ENCODE measurements at places on chromosomes 2 and 18. TPM values are rescaled to one million over a fixed set of nuclear protein-coding genes. Genes with fewer than 3 reads are reported as not detected.

DNA sequence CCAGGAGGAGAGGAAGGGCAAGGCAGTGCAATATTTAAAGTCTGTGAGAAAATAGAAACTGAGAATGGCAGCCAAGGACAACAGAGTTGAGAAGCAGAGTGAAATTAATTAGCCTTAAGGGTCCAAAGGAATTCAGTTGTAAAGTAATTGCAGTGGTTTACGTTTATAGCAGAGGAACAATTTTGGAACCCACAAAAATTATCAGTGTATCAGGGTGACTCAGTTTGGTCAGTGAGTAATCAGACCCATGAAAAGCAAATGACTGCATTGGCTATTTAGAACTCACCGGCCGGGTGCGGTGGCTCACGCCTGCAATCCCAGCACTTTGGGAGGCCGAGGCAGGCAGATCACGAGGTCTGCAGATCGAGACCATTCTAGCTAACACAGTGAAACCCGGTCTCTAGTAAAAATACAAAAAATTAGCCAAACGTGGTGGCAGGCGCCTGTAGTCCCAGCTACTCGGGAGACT is 245.8 kb upstream of the SLC39A10 start:
- no peak for DNase-seq

The TUBB8B gene
- total RNA-seq: not detected

- DNase-seq: no peak
Observed at GRCh38 chr2:45406621-45407020, 204.4 kb downstream of the SRBD1 start.

- no peak for DNase-seq
Observed at GRCh38 chr2:165648801-165649200, 145.2 kb downstream of the GALNT3 start.

DNA sequence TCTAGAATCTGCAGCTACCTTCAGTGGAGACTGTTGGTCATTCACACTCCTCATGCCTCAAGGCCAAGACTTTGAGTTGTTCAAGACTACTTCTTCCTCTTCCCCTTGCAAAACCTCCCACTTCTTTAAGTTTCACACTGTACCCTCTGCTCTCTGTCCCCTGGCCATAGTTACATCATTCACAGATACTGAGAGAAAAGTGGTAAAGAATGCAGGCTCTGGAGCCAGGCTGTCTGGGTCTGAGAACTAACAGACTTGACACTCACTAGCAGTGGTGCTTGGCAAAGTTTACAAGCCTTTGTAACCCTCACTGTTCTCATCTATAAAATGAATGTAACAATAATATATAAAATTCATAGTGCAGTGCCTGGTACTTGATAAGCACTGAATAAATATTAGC is 61.8 kb downstream of the CDH20 start:
- DNase-seq: no peak

DNA sequence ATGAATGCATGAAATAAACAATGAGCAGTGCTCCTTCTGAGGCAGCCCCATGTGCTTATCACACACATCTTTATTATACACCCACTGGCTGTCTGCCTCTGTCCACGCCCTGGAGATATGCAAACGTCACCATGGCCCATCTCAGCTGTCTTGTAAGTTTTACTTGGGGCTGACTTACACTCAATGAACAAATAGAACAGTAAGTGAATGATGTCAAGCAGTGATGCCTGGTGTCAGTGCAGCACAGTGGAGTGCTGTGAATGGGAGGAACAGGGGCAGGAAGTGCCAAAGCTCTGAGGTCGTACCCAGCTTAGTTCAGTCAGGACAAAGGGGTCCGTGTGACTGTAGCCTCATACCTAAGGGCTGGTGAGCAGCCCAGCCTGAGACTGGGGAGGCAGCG is 659.5 kb upstream of the HS6ST1 start:
- DNase-seq: no peak

GRCh38 chr18:50194631-50195532 is at the start of gene MYO5B:
Gene MYO5B (minus strand): TSS chr18:50195147. CDS start chr18:50194793, 354 bp downstream.
- peak; percentile 17 for DNase-seq

- no peak for DNase-seq
Observed at GRCh38 chr2:199932312-199932855, 21.3 kb downstream of the C2orf69 start.

The NPHP1 gene
- total RNA-seq: 1.0 TPM

DNA sequence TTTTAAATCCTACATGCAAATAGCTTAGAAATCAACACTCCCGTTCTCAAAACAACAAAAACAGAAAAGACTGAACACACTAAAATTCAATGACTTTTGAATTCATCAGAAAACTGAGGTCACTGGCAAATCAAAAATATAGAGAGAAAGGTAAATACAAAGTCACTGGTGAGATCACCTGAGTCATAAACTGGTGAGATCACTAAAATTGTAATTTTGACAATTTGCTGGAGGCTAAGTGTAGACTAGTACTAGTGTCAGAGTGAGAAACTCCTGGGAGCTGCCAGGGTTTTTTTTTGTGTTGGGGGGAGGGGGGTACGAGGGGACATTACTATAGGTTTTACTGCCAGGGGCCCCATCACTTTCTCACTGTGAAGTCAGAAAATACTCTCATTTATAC is 1876.0 kb upstream of the CELF4 start:
- DNase-seq: no peak

The CCDC178 gene
- not detected for total RNA-seq

The SPATA3 gene
- total RNA-seq: not detected

The LYPD1 gene
- not detected for total RNA-seq

- DNase-seq: no peak
Observed at GRCh38 chr2:168602846-168603401, 146.9 kb downstream of the CERS6 start.

DNA sequence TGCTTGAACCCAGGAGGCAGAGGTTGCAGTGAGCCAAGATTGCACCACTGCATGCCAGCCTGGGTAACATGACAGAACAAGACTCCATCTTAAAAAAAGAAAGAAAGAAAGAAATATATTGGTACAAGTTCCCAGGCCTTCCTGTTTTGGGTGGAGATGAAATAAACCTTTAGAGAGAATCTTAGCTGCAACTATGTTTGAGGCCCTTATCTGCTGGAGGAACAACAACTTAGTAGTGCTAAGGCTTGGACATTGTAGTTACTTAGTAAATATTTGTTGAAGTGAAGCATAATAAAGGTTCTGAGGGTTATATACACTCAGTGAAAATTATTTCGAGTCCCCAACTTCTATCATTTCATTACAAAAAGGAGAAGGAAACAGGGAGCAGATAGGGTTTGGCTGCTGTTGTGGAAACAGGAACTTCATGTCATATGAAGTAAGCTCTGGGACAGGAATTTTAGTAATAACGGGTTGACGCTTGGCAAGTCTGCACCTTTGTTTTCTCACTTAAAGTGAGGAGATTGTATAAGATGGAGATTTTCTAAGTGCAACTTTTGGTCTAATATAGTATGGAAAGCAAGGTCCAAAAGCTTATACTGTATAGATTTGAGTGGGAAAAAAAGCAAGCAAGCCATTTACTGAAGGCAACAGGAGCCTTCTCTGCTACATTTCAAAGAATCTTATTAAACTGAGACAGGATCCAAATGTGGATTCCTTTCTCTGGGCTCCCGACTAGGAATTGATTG is 40.0 kb upstream of the AGPS start:
- DNase-seq: no peak

DNA sequence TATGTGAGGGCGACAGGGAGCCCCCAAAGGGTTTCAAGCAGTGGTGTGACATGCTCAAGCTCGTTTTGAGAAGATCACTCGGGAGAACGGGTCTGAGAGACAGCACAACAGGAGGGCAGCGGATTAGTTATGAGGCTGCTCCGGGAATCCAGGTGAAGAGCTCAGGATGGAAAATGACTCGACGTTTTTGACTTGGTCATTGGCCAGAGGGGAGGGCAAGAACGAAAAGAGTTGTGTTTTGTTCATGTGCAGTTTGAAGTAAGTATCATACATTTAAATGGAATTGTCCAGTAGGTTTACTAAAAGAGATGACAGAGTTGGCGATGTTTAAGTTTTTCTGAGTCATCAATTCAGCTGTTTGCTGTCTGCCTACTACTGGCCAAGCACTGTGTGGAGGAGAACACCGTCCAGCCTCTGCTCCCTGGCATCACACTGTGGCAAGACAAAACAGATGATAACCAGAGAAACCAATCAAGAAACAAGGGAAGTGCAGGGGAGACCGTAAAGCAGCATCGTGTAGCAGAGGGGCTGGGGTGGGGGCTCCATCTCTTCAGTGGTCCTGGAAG is 25.3 kb upstream of the ANXA4 start:
- no peak for DNase-seq

DNA sequence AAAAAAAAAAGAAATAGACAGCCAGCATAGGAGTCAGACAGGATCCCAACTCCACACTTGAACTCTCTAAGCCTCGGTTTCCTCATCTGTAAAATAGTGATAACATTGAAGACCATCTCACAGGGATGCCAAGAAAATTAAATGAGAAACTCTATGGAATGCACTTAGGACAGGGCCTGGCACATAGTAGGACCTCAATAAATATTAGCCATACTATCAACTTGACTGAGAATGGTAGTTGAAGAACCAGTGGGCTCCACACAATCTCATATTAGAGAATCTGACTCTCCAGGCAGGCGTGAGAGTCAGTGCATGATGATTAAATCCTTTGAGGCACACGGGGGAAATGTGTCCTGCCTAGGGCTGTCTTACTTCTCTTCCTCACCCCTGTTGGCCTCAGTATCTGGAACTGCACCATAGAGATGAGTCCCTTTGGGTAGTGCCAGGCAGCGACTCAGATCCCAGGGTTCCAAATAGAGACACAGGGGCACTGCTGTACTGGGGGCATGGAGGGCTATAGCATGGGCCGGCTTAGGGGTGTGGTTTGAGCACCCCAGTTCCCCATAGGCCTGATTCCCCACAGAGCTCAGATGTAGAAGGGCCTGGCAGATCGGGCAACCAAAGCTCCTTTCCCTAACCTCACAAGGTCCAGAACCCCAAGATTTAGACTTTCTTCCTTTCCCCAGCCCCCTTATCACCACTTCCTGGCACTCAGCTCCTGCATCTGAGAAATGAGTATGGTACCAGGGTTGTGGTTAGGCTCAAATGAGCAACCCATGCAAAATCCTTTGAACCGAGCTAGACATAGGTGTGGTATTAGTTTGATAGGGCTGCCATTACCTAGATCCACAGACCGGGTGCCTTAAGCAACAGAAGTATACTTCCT is 51.3 kb upstream of the CAB39 start:
- DNase-seq: peak; percentile 70

The PDCD1 gene
- total RNA-seq: 42.0 TPM

- no peak for DNase-seq
Observed at GRCh38 chr18:23716516-23716915, 27.3 kb downstream of the LAMA3 start.

- DNase-seq: no peak
Observed at GRCh38 chr2:54750040-54750439, 26.6 kb downstream of the EML6 start.

DNA sequence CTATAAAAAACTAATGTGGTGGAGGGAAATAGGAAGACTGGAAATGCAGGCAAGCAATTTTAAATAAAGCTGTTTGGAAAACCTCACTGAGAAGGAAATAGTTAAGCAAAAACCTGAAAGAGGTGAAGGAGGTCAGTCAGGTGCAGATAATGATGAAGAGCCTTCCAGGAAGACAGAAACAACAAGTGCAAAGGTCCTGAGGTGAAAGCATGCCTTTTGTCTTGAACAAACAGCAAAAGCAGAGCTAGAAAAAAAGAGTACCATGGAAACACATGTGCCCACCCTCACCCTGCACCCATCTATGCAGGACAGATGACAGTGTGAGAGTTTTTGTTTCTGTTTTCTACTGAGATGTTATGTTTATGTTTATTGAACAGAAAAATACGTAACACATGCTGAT is 8.1 kb upstream of the ZBTB14 start:
- DNase-seq: no peak

The LOXHD1 gene
- total RNA-seq: not detected

DNA sequence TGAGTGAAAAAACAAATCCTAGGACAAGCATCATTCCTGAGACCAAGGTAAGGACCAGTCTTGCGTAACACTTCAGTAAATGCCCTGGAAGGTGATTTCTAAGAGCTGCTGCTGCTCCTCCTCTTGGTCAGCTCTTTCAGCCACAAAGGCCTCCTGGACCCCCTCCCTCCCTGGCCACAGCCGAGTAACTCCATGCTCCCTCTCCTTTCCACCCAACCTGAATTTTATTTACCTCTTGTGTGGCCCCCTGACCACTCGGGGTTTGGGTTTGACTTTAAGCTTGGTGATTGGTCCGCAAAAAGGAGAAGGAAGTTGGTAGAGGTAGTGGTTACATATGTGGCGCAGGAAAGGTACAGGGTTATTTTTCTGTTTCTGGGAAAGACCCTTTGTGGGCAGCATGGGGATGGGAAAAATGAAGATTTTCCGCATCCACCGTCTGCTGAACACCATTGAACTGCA is 9.2 kb downstream of the HTRA2 start:
- DNase-seq: no peak

The POTEC gene
- not detected for total RNA-seq

DNA sequence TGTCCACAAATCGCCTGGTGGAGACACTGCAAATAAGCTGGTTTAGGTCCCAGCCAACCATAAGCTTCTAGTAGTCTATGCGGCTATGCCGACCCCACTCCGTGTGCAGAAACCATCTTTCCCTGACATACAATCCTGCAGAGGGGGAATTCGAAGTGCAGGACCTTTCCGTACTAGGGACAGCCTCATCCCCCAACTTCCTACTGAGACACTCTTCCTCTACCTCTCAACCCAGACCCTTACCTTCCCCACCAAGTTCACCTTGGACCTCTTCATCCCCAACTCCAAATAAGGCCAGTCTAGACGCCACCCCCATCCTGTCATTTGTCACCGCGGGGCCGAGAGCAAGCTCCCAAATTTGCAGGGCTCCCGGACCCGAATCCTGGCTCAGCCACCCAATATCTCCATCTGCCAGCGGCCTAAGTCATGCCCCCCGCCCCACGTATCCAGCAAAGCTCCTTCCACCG is 496 bp downstream of the SUCLG1 start:
- DNase-seq: no peak

- DNase-seq: no peak
Observed at GRCh38 chr2:154370873-154371272, 327.6 kb upstream of the KCNJ3 start.

GRCh38 chr2:12923907-12924610 is 207.3 kb downstream of the TRIB2 start:
- DNase-seq: no peak

The SULT1C4 gene
- total RNA-seq: not detected

GRCh38 chr2:180268006-180268405 is 260.9 kb upstream of the CWC22 start:
- no peak for DNase-seq

DNA sequence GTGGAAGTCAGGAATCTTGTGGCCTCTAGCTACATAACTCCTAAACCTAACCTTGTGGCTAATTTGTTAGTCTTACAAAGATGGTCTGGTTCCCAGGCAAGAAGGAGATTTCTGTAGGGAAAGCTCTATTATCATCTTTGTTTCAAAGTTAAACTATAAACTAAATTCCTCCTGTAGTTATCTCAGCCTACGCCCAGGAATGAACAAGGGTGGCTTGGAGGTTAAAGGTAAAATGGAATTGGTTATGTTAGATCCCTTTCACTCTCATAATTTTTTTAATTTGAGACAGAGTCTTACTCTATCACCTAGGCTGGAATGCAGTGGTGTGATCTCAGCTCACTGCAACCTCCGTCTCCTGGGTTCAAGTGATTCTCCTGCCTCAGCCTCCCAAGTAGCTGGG is 24.6 kb upstream of the PDK1 start:
- no peak for DNase-seq

Measured in activated T-helper 2 cell treated with anti-CD3 and anti-CD28 coated beads, Interferon-gamma antibody, Interleukin-2, Interleukin-4, amounts not matched to agents 10 μg/mL and 5 μg/mL and 100 μg/mL, durations not matched to agents 14 hours and 24 hours and 36 hours (primary cell).